ENCODE measurements at places on chromosomes 2 and 18.
A peak's percentile ranks its signal among the peaks of the same experiment; 100 is the strongest.

DNA sequence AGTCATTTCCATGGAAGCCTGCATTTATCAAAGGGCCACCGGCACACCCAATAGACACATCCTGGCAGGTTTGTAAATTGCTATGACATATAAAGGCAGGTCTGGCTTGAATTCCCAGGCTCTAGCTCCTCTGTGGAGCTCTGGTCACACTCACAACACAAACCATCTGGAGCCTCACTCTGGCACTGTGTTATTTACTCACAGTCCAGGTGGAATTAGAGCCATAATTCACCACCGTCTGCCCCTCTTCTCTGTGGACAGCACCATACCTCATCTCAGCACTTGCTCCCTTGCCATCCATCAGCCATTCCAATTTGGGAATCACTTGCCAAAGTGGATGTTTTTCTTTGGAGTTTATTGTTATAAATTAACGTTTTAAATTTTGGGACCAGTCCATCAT lies 84.3 kb upstream of the OSR1 start:
- no peak for DNase-seq

DNA sequence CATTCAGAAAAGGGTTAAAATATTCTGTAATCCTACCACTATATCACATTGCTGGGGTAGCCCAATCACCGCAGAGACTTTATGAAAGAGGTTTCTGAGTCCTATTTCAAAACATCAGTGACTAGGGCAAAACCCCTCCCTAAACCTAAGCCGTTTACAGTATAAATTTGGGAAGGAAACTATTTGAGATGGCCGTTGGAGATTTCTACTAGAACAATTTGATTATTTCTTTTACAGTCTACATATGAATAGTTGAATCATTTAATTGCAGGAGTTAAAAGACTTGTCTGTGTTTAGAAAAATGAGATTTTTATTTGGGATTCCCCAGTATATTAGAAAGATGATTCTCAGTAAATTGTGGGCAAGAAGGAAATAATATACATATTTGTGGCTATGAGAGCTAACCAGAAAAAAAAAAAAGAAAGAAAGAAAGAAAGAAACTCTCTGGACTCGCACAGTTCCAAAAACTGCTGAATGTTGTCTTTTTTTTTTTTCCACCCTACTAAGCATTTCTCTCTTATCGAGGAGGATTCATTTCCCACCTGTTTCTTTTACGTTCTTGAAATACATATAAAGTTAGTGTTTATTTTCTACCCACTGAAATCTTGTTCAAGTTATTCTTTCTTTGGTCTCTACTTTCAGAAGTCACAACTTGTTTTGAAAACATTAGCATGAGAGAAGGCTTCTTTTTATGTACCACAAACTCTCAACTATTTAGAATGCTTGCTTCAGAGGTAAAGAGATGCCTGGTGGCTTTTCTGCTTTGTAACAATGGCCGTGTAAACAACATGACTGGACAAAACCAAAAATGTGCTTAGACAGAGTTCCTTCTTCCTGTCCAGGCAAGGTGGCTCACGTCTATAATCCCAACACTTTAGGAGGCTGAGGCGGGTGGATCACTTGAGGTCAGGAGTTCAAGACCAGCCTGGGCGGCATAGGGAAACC lies 65.9 kb downstream of the BCL2 start:
- DNase-seq, result no peak

- DNase-seq, result no peak
Measured at GRCh38 chr2:56107502-56108220, 76.1 kb upstream of the CCDC85A start.

GRCh38 chr2:75222527-75222926 lies 23.2 kb upstream of the TACR1 start:
- DNase-seq, result no peak

DNA sequence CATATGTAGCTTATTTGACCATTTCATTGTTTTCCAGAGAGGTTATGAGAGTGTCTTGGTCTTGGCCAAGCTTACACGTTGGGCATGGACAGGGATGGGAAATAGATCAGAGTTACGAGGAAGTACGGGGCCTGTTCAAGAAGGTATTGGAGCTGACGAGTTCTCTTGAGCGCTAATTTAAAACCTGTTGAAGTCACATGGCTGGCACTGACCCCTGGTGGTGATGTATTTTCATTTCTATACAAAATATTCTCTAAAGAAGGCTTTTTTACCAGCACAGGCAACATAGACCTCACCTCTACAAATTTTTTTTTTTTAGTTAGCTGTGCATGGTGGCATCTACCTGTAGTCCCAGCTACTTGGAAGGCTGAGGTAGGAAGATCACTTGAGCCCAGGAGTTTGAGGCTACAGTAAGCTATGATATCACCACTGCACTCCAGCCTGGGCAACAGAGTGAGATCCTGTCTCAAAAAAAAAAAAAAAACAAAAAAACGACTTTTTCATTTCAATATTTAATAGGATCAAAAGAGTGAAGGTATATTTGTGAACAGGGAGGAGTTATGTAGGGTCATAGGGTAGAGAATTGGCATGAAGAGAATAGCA lies 19.6 kb downstream of the UGP2 start:
- DNase-seq, result peak; percentile 75

DNA sequence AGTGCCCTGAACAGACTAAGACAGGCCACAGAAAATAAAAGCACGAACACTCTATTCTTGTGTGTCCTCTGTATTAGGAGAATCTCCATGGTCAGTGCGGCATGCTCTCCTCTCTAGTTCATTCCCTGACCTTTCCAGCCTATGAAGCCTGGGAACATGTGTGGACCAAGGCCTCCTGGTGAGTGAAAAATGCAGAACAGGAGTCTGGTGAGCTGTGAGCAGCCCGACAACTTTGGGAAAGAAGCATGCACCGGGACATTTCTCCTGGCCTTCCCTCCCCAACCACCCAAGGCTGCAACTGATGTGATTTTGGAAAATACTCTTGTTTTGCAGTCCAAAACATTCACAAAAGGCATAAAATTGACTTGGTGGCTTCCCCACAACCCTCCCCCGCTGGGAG lies 878.3 kb upstream of the ID2 start:
- DNase-seq, result no peak

- DNase-seq, result no peak
Measured at GRCh38 chr2:165901620-165902298, 51.8 kb downstream of the TTC21B start.

DNA sequence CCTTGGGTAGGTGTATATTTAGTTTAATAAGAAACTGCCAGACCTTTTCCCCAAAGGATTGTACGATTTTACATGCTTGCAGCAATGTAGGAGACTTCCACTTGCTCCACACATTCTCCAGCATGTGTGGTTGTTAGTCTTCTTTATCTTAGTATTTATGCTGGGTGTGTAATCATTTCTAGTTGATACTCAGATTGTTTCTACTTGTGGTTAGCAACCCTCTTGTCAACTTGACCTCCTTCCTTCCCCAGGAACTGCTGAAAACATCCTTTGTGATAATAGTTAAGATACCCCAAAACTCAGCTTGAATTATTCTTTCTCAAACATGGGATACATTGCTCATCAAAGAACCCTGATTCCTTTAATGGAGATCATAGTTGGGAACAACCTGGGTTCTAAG lies 37.2 kb upstream of the CYBRD1 start:
- DNase-seq, result no peak

GRCh38 chr18:42527766-42528165 lies 572.7 kb downstream of the PIK3C3 start:
- DNase-seq, result no peak

GRCh38 chr2:69213201-69213600 lies 173.8 kb downstream of the GFPT1 start:
- DNase-seq, result no peak

DNA sequence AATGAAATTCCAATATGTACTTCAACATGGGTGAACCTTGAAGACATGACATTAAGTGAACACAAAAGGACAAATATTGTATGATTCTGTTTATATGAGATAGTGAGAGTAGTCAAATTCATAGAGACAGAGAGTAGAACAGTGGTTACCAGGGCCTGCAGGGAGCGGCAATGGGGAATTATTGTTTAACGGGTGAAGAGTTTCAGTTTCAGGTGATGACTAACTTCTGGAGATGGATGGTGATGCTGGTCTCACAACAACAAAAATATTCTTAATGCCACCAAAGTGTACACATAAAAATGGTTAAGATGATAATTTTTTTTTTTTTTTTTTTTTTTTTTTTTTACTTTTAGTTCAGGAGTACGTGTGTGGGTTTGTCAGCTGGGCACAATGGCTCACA lies 109.4 kb upstream of the TMEM200C start:
- DNase-seq, result no peak

DNA sequence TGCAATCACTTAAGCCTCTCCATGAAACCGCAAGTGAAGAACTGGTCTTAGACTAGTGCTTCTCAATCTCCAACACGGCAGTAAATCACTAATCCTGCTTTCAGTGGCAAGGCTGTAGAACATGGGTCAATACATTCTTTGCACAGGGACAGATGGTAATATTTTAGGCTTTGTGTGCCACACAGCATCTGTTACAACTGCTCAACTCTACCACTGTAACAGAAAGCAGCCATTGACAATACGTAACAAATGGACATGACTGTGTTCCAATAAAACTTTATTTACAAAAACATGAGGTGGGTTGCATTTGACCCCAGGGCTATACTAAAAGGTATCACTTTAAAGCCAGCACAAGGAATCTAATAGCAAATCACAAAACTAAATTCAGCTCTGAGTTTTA lies 51.1 kb downstream of the RNF152 start:
- DNase-seq, result no peak

DNA sequence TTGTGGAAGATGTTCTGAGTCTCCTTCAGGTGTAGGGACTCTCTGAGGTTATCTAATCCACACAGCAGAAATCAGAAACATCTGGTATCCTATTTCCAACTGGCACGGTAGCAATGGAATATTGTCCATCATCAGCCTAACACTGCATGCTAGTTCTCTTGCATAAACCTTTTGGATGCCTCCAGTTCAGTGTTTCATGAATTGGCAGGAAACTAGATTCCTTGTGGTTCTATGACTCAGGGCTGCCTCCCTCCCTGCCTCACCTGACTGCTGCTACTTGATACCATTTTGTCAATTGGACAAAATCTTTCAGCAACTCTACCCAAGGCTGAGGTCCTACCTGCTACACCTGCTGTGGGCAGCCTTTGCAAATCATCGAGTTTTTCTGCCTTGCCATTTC lies 130.9 kb downstream of the TPGS2 start:
- no peak for DNase-seq

DNA sequence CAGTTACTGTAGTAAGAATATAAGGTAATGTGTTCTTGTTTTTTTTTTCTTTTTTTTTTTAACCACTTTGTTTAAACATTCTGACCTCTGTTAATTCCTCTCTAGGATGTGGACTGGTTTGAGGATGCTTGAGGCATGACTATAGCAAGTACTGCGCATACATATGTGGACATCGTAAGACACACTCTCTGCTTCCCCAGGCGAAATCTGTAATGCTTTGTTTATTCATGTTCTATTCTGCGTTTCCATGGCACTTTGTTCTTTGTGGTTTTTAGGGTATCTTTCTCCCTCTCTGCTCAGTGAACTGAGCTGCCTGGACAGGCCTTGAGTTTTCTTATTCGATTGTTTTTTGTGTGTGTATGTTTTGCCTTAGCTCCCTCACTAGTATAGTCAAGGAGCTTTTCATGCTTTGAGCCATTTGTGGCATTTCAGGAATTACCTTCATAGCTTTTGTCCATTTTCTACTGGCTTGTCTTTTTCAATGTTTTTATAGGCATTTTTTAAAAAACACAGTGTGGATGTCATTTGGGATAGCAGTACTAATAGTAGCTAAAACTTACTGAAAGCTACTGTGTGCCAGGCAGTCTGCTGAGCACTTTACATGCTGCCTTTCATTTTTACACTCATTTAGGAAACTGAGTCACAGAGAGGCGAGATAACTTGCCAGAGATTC lies 1.9 kb upstream of the SH3BP4 start:
- DNase-seq, result no peak

DNA sequence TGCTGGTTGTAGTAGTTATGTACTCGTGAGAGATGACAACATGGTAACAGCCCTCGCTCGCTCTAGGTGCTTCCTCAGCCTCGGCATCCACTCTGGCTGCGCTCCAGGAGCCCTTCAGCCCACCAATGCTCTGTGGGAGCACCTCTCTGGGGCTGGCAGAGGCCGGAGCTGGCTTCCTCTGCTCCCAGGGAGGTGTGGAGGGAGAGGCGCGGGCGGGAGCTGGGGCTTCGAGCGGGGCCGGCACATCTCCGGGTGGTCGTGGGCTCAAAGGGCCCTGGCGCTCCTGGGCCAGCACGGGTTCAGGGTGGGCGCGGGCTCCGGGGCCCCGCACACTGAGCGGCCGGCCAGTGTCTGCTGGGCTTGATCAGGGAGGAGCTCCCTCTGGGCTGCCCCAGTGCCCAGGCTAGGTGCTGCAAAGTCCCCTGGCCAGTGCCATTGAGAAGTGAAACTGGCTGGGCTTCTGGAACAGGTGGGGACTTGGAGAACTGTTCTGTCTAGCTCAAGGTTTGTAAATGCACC lies 1012.1 kb downstream of the CNTNAP5 start:
- DNase-seq, result no peak

- no peak for DNase-seq
Measured at GRCh38 chr18:56026509-56026908, 438.5 kb upstream of the TCF4 start.

- no peak for DNase-seq
Measured at GRCh38 chr18:22314001-22314400, 103.7 kb downstream of the CTAGE1 start.

GRCh38 chr2:146990311-146991054 lies 854.3 kb upstream of the ACVR2A start:
- DNase-seq, result no peak

DNA sequence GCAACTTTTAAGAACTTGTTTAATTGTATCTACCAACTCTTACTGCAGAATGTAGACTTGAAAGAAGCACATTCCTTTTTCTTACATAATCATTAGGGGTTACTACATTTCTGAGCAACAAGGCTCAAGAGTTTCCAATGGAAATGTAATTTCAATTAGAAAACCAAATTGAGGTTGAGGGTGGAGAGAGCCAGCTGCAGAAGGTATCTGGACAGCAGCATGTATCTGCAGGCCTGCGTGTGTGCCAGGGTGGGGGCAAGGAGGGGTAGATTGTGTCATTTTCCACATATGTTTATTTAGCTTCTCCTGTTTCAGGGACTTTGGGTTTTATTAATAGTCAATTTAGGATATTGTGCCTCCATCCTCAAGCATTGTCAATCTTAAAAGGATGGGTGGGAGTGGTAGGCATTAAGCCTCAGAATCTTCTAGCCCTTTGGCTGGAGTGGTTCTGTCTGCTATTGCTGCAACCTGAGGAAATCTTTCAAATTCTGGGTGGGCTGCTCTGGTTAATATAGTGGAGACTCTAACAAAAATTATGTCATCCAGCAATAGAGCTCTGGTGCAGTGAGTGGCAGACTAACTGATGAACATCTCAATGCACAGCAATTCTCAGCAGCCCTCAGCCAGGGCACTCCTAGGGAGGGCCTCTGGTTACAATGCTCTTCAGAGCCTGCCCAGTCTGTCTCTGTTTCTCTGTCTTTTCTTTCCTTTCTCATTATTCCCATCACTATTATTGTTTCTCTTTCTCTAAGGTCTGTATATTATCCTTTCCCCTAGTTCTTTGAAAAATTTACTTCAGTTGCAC lies 151.4 kb downstream of the RPIA start:
- no peak for DNase-seq

- no peak for DNase-seq
Measured at GRCh38 chr2:234363647-234364294, 133.1 kb downstream of the ARL4C start.

- peak; percentile 38 for DNase-seq
Measured at GRCh38 chr2:241803387-241804325, 5.3 kb upstream of the NEU4 start.

All from CD4-positive, alpha-beta T cell treated with Interleukin-17A for 4 hours (primary cell).